A549 treated with dexamethasone at 1 μM for 4 hours (cell line): ENCODE measurements at places on chromosomes 7 and 10. TPM values are rescaled to one million over a fixed set of nuclear protein-coding genes. Genes with fewer than 3 reads are reported as not detected.

Gene TMEM236
- 0.04 to 0.05 TPM (median 0.05 TPM) in 3 of 5 replicates, not detected in the others for total RNA-seq

Gene ZP3
- 15.6 to 18.3 TPM (median 17.2 TPM) in 5 replicates for total RNA-seq

Gene SNCG
- total RNA-seq, result 9.6 to 14.3 TPM (median 13.3 TPM) in 5 replicates

Gene ARPC1A
- total RNA-seq, result 126 to 133 TPM (median 132 TPM) in 5 replicates

Gene INTS15
- total RNA-seq, result 21.9 to 25.8 TPM (median 23.8 TPM) in 5 replicates

Gene CHST3
- 50.5 to 76.3 TPM (median 69.3 TPM) in 5 replicates for total RNA-seq
